ENCODE measurements at places on chromosomes 13 and 19. TPM values are rescaled to one million over a fixed set of nuclear protein-coding genes. Genes with fewer than 3 reads are reported as not detected.

Gene EDNRB
- total RNA-seq = not detected

Gene GFY
- total RNA-seq = 0.08 TPM

Gene MEF2B
- total RNA-seq = 1.4 TPM

Gene SYCN
- not detected for total RNA-seq

All from A549 treated with Mapracorat at 1 μM for 4 hours (cell line).